ENCODE measurements at places on chromosomes 2 and 18. TPM values are rescaled to one million over a fixed set of nuclear protein-coding genes. Genes with fewer than 3 reads are reported as not detected.

DNA sequence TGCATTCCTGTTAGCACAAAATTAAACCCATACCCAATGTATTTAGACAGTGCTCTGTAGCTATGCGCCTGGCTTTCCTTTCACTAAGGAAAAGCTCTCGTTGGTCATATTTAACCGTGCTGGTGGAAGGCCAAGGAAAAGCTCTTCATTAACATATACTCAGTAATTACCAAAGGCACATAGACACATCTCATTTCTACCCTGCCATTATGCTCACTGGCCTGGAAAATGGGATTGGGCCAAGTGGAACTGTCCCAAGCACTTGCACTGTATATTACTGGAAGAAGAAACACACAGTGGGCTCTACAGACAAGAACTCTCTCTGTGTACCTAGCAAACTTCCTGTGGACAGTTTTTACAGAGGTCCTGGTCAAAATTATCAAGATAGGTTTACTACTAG, 274.4 kb downstream of the ERBB4 start:
- DNase-seq: no peak

DNA sequence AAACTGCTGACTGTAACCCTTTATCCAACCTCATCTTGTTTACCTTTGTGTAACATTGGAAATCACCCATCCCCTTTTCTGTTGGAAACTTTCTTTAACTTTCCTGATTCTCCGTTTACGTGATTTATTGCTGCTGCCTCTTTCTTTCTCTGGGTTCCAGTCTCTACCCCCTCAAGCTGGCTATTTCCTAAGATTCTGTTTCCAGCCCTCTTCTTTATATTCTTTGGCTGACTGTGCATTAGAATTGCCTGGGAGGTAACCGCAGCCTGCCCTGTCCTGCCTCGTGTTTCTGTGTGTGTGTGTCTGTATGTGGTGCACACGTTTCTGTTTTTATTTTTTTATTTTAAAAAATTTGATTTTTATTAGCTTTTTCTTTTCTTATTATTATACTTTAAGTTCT, 229.2 kb downstream of the PLCL1 start:
- no peak for DNase-seq

Gene RTP5
- polyA plus RNA-seq: 0.08 TPM

DNA sequence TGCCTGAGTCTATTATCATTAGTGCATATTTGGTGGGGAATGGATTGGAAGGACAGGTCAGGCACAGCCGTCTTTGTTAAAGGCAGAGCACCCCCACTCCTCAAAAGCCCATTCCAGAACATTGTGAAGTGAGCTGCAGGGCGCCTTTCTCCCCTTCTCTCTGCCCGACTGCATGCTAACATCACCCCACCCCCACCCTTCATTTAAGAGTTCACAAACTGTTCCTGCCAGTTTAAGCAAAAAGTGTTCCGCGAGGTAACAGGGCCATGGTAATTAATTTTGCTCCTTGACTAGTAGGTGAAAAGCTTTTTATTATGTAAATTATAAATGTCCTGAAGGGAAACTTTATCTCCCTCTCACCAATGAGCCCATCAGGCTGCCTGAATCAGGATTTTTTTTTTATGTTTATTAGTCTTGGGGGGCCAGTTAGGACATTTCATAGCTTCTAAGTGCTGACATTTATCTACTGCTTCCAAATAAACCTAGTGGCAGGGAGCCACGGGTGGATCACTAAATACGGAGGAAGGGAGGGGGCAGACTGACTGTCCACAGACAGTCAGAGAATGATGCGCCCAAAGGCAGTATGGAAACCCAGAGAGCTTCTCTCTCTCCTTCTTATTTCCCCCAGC, 99.4 kb downstream of the FTCDNL1 start:
- DNase-seq: no peak

Gene CHST10
- polyA plus RNA-seq: 11.0 TPM

Gene SFXN5
- polyA plus RNA-seq: 6.8 TPM

Gene TLX2
- not detected for polyA plus RNA-seq

DNA sequence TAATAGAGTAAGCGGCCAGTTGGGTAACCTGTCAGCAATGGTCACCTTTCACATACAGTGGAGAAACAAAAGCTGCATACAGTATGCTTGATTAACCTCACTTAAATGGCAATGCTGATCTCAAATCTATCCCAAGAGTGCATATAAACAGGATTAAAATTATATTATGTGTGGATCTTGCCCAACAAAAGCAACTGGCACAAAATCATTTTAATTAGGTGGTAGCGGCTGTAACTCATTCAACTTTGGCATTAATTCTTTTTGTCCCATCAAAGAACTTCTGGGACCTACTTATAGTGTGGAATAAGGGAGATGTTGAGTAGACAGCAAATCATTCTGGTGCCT, 167.8 kb upstream of the VRK2 start:
- no peak for DNase-seq

Gene EPB41L3
- polyA plus RNA-seq: 107 TPM

- DNase-seq: no peak
Measured at GRCh38 chr2:1626271-1626681, 118.0 kb downstream of the PXDN start.

DNA sequence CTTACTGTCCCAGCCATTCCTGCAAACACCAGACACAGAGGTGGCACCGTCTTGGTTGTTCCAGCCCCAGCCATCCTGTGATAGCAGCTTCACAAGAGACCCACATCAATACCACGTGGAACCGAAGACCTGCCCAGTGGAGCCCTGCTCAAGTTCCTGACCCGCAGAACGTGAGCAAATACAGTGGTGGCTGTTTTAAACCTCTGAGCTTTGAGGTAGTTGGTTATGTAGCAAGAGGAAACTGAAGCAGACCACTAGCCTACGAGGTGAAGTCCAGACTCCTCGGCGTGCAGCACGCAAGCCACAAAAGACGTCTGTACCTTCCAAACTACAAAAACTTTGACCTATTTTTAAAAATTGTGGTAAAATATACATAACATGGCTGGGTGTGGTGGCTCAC, 96.1 kb upstream of the ODC1 start:
- DNase-seq: no peak

Gene CDC42EP3
- polyA plus RNA-seq: 39.1 TPM

Gene NCL
- 593 TPM for polyA plus RNA-seq

GRCh38 chr2:38863061-38863695, 12.6 kb downstream of the DHX57 start:
- no peak for DNase-seq

DNA sequence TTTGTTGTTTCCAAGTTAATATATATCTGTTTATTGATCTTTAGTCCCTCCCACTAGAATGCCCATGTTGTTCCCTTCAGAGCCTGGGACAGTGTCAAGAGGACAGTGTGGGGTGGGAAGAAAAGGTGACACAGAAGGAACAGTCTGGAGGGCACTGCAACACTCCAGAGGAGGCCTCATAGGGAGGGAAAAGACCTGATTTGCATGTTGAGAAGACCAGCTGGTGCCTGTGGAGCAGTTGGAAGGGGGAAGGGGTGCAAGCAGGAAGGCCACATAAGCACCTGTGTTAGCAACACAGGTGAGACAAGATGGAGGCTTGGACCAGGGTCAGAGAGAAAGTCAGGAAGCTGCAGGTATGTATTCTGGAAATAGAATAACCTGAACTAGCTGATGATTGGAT, 48.1 kb upstream of the FHOD3 start:
- no peak for DNase-seq

Gene LRATD1
- 10.0 TPM for polyA plus RNA-seq

DNA sequence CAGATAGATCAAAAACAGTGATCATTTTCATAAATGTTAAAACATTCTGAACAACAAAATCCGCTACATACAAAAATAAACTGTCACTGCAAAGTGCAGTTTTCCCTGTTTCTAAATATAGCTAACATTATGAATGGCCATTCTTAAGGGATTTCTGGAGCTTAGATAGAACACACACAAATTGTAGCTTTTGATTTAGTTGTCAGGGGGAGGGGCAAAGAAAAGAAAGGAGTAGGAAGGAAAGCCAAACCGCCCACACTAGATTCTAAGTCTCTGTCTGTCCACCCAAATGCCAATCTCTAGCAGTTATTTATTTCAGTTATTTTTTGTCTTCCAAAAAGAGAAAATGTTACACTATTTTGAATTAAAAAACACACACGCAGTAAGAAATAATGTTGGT, 182.4 kb downstream of the CDH2 start:
- DNase-seq: no peak

DNA sequence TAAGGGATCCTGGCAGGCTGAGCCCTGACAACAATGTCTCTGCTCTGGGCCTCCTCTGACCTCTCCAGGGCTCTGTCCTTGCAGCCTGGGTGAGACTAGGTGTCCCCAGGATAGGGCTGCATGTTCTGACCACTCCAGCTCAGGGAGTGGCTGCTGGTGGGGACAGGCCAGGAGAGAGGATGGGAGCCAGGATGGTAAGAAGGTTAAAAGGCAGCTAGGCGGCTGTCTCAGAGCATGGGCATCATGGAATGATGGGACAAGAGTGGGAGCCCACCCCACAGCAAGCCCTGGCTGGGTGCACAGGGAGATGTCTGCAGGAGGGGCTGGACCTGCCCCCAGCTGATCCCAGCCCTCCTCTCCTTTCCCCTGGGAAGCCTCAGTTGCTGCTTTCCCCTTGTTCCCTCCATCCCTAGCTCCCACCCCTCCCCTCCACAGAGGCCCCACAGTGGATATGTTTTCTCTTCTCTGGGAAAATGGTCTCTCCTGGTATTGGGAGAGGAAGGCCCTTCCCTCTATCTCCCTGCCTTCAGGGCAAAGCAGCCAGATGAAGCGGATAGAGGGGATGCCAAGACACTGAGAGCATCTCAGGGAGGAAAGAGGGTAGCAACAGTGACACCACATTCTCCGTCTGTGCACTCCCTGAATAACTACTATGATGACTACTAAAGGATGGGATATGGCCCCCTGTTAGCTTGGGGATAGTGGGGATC, 334.3 kb downstream of the DYSF start:
- DNase-seq: no peak

Gene SPP2
- not detected for polyA plus RNA-seq

Gene GPR35
- 1.7 TPM for polyA plus RNA-seq

Measured in forelimb muscle (tissue), 1 donor.